ENCODE measurements at places on chromosomes 4 and X.

DNA sequence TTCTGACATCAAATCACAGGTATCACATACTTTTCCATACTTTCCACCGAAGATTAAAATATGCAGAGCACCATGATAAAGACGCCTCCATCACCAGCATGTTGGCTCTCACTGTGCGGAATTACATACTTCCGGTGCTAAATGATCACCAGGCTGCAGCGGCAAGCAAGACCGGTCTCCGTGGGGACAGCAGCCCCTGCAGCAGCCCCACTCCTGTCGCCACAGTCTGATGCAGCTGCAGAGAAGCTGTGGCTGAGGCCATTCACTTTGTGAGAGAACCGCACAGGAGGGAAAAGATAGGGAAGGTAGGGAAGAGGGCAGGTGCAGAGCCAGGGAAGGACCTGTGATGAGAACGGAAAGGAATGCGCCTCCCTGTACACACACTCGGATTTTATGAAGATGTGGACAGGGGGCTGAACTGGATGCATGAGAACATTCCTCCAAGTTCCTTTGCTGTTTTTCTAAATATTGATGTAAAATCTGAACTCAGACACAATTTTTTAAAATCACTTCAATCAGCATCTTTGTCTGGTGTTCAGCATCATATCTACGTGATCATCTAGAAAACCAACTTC is 38.3 kb downstream of the AFAP1 start:
- DNase-seq = no peak

DNA sequence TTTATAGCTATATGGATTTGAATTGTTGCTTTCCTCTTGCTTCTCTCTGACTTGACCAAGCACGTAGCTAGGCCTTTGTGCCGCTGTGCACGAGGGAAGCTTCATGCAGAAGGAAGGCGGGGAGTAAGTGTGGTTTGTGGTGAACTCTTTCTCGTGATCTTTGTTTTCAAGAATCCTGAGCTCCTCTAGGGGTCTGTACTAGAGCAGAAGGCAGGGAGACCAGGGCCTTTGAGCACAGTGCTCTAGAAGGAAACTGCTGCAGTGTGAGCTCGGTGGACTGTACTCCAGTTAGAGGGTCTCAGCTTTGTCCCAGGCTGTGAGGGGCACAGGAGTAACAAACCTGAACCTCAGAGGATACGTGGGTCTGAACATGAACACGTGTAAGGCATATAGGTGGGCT is 49.0 kb downstream of the AGA start:
- DNase-seq = no peak

GRCh38 chr4:128025319-128025718 is 35.8 kb upstream of the LARP1B start:
- DNase-seq = no peak

DNA sequence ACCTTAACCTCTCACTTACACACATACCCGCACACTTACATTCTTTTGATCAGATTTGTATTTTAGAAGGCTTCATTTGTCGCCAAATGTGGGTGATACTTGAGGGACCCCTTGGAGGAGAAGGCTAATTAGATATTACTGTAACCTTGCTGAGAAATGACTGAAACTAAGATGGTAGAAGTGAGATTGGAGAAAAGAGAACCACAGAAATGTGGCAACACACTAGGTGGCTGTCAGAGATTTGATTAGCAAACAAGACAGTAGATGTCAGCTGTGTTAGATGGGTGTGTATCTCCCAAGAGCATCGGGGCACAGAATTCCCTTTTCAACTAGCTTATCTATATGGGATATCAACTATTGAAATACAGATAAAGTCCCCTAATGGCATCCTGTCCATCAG is 149.3 kb upstream of the FABP2 start:
- no peak for DNase-seq

DNA sequence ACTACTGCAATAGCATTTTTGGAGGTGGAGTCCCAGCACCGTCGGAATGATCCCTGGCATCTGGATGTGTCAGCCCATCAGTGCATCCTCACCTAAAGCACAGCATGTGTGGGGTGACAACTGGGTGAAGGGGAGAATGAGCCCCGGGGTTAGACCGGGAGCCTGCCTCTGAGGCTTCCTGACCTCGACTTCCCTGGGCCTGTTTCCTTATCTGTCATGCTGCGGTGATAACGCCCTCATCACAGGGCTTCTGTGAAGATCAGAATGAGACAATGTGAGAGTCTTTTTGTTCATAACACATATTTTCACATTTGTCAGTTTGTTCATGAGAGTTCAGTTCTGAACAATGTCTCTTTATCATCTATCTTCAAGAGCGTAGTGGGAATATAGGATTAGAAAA is 31.1 kb upstream of the PDLIM3 start:
- no peak for DNase-seq

GRCh38 chr4:103204111-103204510 is 6.0 kb upstream of the CENPE start:
- no peak for DNase-seq

- DNase-seq = no peak
Observed at GRCh38 chrX:22246620-22247019, 26.1 kb upstream of the CBLL2 start.

DNA sequence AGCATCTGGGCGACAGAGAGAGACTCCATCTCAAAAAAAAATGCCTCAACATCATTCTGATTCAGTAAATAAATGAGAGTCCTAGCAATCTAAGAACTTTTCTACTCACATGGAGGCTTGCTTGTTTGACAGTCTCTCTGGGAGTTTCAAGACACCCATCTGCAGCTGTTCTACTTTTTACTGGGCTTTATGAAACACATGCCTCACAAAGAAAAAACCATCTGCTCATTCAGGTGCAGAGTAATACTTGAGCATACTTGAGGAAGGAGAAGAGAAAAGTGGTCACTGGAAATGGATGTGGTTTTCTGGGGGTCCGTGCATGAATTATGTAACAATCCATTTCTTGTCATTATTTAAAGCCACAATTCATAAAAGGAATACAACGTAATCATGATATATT is 87.1 kb upstream of the DDX53 start:
- no peak for DNase-seq

- no peak for DNase-seq
Observed at GRCh38 chr4:24599275-24599674, 14.9 kb upstream of the DHX15 start.
